ENCODE measurements at places on chromosomes 16 and 17. TPM values are rescaled to one million over a fixed set of nuclear protein-coding genes. Genes with fewer than 3 reads are reported as not detected.
A peak's percentile ranks its signal among the peaks of the same experiment; 100 is the strongest.

GRCh38 chr16:55760310-55761001 lies 72.4 kb downstream of the CES1 start:
- no peaks in the 10 kb centered on the region for H3K27me3 ChIP-seq
- H3K36me3 ChIP-seq, result no peaks in the 10 kb centered on the region
- H3K27ac ChIP-seq, result peak overlapping the region; percentile 6
- DNase-seq, result peak; percentile 22
- no peak overlapping the region for H3K4me3 ChIP-seq

- H3K4me3 ChIP-seq, result no peak overlapping the region
- no peak for DNase-seq
- no peaks in the 10 kb centered on the region for H3K36me3 ChIP-seq
- H3K27me3 ChIP-seq, result no peaks in the 10 kb centered on the region
Observed at GRCh38 chr17:57772774-57773173, 27.7 kb upstream of the CCDC182 start.

DNA sequence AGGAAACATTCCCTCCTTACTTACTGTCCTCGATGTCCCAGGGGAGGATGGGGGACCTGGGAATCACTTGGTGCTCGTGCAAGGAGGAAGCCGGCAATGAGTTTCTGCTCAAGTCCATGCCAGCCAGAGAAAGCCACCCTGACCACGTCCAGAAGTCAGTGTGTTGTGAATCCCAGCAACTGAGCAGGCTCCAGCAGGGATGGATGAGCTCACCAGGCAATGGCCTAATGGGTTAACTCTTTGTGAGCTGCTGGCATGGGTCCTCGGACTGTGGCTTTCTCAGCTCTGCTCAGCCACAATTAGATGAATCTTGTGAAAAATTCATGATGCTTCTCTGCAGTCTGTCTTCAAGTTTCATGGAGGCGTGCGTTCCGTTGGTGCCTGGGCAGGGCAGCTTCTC lies at the start of gene PIRT:
Gene PIRT, minus strand, starts transcription at position 167 of the 400 bp plus-strand sequence. CDS start 12,442 bp downstream, outside the sequence.
- no peak for DNase-seq
- H3K4me1 ChIP-seq, result no peaks in the 10 kb centered on the region
- no peaks in the 10 kb centered on the region for H3K27me3 ChIP-seq
- no peak within 1 kb of the TSS for H3K4me3 ChIP-seq
- H3K36me3 ChIP-seq, result no peaks in the 10 kb centered on the region
- H3K27ac ChIP-seq, result no peak within 1 kb of the TSS

- no peak for DNase-seq
- peaks cover 45% of the 10 kb centered on the region for H3K4me1 ChIP-seq
- H3K27ac ChIP-seq, result no peak overlapping the region
- no peaks in the 10 kb centered on the region for H3K27me3 ChIP-seq
Observed at GRCh38 chr16:14641926-14642325, 9.2 kb downstream of the BFAR start.

DNA sequence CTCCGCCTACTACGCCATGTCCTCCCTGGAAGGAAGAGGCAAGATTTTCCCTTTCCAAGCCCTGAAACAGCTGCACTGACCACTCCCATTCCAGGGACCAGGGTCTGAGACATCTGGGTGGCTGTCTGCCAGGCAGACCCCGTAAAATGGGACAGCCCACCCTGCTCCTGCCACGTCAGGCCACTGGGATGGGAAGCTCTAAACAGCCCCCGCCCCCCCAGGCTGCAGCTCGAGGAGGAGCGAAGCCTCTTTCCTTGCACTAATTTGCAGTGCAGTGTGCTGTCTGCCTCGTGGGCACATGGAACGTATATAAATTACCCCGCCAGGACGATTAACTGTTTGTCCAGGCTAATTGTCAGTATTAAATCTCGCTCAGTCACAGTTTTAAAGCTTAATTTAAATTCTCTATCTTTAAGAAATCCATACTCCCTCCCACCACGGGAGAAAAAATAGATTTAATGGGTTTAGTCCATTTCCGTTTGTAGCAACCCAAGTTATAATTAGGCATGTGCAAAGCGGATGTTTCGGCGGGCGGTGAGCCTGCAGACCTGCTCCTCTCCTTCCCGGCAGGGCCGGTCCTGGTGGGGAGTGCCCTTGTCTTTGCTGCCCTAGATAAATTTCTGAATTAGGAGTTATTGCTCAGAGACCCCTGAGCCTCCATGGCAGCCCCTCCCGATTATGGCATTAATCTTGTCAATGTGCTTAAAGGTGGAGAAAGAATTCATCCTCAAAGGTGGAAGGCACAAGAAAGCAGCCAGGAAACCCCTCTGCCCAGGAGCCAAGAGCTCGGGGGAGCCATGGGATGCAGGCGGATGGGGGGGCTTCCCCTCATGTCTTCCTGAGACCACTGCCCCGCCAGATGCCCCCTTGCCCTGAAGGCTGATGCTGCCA lies 268.0 kb upstream of the TNRC6C start:
- no peaks in the 10 kb centered on the region for H3K36me3 ChIP-seq
- H3K27me3 ChIP-seq, result no peaks in the 10 kb centered on the region
- H3K4me3 ChIP-seq, result peak overlapping the region; percentile 0
- peaks cover 9% of the 10 kb centered on the region for H3K4me1 ChIP-seq

DNA sequence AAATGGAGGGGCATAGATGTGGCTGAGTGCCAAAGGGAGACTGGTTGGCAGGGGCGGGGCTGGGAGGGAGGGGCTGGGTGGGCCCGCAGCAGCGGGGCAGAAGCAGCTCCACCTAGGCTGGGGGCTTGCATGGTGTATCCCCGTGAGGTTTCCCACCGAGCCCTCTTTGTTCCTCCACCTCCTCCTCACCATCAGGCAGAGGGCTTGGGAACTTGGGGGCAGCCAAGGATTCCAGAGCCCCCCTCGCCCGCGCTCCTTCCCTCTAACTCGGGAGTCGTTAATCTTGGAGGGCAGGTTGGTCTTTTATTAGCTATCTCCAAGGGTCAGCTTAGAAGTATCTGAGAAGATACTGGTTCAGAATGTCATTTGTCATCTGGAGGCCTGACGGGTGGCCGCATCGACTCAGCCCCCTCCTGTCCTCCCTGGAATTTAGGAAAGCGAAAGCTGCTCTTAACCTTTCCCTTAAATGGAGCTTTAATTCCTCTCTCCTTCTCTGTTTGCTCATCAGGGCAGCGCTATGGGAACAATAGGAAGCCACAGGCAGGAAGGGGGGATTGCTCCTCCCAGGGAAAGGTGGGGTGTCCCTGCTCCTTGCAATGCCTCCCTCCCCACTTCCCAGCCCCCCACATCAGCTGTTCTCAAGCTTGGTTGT lies 274.3 kb upstream of the XYLT1 start:
- H3K36me3 ChIP-seq, result no peaks in the 10 kb centered on the region
- H3K27ac ChIP-seq, result no peak overlapping the region
- H3K4me1 ChIP-seq, result no peaks in the 10 kb centered on the region
- no peak for DNase-seq

GRCh38 chr17:62650587-62650986 lies 23.1 kb downstream of the MRC2 start:
- H3K27ac ChIP-seq, result no peak overlapping the region
- H3K27me3 ChIP-seq, result no peaks in the 10 kb centered on the region
- no peaks in the 10 kb centered on the region for H3K36me3 ChIP-seq

DNA sequence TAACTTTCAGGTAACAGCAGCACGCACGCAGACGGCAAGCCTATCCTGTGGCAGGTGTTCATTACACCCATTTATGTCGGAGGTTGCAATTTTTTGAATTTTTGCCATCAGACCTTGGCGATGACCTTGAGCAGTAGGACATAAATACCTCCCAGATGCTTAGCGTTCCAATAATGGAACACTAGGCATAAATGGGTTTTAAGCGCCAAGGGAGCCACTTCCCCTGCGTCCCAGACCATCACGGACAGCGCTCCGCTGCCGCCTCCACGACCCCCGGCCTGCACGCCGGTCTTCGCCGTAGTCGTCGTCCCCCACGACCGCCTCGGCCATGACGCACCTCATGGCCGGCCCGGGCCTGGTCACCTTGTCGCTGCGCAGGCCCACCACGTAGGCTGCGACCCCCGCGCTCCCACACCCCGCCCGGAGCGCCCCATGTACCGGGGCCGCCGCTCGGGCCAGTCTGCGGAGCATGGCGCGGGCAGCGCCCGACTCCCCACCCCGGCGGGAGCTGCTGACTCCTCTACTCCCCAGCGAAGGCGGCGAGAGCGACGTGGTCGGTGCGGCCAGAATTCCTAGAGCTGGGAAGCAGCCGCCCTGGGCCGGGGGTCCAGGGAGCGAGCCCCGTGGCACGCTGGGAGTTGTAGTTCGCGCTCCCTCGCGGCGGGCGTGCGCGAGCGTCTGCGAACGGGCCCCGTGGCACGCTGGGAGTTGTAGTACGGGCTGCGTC lies 22.7 kb downstream of the TMEM235 start:
- DNase-seq, result peak; percentile 91
- no peaks in the 10 kb centered on the region for H3K36me3 ChIP-seq
- H3K27ac ChIP-seq, result peak overlapping the region; percentile 93

- H3K36me3 ChIP-seq, result no peaks in the 10 kb centered on the region
- H3K4me1 ChIP-seq, result peaks cover 7% of the 10 kb centered on the region
- peak overlapping the region; percentile 36 for H3K4me3 ChIP-seq
- no peak for DNase-seq
- no peak overlapping the region for H3K27ac ChIP-seq
- H3K27me3 ChIP-seq, result peaks cover 2% of the 10 kb centered on the region
Observed at GRCh38 chr17:43927060-43927864, 15.0 kb downstream of the PPY start.

GRCh38 chr16:86297391-86297790 lies 212.9 kb upstream of the FOXF1 start:
- no peak overlapping the region for H3K4me3 ChIP-seq
- peaks cover 6% of the 10 kb centered on the region for H3K4me1 ChIP-seq
- H3K27me3 ChIP-seq, result no peaks in the 10 kb centered on the region
- no peak for DNase-seq

GRCh38 chr17:50272711-50273653 lies 1.3 kb upstream of the TMEM92 start:
- peak overlapping the region; percentile 64 for H3K4me3 ChIP-seq
- H3K36me3 ChIP-seq, result no peaks in the 10 kb centered on the region
- DNase-seq, result peak; percentile 46
- peaks cover 16% of the 10 kb centered on the region for H3K4me1 ChIP-seq
- peak overlapping the region; percentile 60 for H3K27ac ChIP-seq

METRNL gene
- total RNA-seq, result 102 TPM

CDC42EP4 gene
- 58.0 TPM for total RNA-seq

RUSF1 gene
- 60.0 TPM for total RNA-seq

PRDM7 gene
- total RNA-seq, result not detected
